ENCODE measurements at places on chromosomes 1 and 21.

DNA sequence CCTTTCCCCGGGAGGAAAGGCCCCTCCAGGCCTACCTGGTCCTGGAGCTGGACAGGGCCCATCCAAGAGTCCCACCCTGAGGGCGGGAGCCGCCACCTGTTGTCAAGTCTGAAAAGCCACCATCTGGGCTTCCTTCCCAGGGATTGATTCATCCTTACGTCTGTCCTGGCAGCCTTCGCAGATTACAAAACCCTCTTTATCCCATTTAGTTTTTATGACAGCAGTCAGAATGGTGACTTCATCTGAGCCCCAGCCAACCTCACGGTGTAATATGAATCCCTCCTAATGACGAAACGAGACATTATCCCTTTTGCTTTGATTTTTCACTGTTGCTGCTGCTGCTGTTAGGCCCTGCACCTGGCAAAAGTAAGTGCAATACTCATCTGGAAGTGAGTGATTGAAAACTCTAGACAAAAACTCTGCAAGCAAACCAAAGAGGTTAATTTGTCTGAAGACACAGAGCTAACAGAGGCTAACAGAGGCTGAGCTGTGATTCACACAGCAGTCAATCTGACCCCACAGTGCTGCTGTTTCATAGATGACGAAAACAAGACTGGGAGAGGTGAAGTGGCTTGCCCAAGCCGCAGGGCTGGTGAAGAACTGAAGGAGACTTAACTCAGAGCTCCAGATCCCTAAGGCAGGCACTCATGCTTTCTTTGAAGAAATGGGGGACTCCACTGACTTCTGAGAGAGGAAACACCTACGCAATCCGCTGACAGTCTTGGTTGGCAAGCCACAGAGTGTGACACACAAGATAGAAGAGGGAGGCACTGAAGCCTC is 30.0 kb upstream of the S100A7 start:
- no peak for DNase-seq

- no peak for DNase-seq
Observed at GRCh38 chr21:38544661-38545060, 46.4 kb upstream of the ERG start.

GRCh38 chr21:41222247-41223068 is 54.5 kb downstream of the BACE2 start:
- DNase-seq, result no peak

DNA sequence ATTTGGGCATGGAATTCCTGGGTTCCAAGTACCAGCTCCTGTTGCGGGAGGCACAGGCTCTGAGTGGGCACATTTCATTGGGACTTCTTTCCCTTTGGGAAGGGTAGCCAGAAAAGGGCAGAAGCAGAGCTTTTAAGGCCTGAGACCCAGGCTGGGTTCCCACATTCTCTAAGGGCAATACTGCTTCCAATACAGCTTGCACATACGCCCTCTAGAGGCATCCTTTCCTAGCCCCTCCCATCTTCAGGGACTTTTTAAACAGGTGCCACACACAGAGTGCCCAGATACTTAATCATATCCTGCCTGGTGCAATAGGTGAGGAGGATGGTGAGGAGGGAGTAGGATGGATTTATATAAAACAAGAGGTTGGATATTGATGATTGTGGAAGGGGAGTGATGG is 5.7 kb downstream of the GPR88 start:
- no peak for DNase-seq

DNA sequence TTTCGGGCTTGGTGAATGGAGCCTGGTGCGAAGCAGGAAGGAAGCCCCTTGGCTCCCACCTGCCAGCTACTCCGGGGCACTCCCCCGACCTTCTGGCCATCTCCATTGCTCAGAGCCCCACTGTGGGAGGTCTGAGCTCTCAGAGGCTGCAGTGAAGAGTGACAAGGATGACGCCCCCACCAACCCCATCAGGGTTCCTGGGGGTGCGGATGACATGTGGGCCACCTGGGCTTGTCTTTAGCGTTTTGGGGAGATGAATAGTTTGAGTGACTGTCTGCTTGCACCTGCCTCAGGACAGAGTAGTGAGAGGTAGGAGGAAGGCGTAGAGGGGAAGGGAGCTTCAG is 43.2 kb upstream of the LBR start:
- DNase-seq, result no peak

DNA sequence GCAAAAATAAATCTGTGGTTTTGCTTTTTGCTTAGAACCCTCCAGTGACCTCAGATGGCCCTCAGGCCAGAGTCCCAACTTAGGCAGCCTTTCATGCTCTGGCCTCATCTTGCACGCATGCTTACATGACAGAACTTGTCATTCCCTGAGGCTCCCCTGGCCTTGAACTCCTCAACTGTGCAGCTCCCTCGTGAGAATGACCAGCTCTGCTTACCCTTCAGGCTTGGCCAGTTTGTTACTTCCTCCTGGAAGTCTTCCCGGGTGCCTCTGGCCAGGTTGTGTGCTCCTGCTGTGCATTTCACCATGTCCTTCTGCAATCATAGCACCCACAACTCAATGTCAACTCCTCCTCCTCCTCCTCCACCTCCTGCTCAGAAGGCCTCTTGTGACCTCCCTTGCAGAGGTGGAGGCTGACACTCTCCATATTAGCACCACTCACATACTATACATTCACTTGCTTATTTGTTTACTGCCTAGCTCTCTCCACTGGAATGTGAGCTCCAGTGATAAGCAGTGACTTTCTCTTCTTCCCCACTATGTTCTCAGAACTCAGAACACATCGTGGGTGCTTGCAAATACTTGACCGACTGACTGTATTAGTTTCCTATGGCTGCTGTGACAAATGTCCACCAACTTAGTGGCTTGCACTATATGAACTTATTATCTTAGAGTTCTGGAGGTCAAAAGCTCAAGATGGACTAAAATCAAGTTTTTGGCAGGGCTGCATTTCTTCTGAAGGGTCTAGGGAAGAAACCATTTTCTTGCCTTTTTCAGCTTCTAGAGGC is 41.9 kb downstream of the RCSD1 start:
- DNase-seq, result no peak

DNA sequence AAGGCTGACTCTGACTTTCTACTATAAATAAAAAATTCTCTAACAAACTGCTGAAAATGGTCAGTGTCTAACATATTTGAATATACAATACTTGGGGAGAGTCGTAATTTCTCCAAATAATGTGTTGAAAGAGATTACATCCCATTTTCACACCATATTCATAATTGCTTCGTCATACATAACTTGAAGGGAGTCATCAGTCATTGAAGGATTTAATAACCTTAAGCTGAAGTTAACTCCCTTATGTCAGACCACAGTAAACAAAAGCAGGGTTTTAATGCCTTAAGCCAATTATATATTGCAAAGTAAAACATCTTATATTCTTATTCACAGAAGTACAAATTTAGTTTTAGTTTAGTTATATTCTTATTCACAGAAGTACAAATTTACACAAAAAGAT is 129.9 kb downstream of the RERE start:
- no peak for DNase-seq

- DNase-seq, result no peak
Observed at GRCh38 chr1:11654137-11654938, at the start of the genes FBXO2 and FBXO44. Gene FBXO2 (minus strand): TSS chr1:11654429. CDS start chr1:11654340, 89 bp downstream. Gene FBXO44 (plus strand): TSS chr1:11654877. CDS start chr1:11655836, 959 bp downstream.

DNA sequence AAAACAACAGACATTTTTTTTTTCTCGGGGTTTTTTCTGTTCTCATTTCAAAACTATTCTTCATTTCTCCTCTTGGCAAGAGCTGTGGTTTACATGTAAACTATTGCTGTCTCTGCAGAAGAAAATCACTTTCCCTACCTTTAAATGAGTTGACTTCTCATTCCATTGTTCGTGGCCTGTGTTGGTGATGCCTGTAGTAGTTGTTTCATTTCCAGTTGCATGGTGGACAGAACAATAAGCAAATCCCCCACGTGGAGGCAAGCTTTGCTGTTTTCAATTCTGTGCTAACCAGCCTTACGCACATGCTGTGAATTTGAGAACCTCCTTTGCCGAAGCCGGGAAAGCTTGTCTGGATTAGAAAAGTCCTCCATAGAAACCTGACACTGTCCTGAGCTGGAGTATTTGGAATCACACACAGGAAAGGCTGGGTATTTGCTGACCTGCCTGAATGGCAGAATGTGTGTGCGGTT is 26.2 kb upstream of the MAP3K7CL start:
- DNase-seq, result no peak

DNA sequence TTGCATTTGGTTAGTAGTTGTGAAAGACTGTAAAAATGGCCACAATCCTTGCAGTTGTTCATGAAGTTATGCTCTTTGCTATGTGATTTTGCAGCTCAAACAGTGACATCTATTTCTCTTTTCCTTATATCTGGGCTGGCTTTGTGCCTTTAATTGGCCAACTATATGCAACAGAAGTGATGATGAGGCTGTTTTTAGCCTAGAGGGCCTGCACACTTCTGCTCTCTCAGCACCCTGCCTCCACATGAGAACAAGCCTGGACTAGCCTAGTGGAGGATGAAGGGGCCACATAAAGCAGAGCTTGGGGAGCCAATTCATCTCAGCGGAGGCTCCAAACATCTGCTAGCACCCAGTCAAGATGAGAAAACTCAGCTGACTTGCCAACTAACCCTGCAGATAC is 339.8 kb downstream of the OMA1 start:
- DNase-seq, result no peak

DNA sequence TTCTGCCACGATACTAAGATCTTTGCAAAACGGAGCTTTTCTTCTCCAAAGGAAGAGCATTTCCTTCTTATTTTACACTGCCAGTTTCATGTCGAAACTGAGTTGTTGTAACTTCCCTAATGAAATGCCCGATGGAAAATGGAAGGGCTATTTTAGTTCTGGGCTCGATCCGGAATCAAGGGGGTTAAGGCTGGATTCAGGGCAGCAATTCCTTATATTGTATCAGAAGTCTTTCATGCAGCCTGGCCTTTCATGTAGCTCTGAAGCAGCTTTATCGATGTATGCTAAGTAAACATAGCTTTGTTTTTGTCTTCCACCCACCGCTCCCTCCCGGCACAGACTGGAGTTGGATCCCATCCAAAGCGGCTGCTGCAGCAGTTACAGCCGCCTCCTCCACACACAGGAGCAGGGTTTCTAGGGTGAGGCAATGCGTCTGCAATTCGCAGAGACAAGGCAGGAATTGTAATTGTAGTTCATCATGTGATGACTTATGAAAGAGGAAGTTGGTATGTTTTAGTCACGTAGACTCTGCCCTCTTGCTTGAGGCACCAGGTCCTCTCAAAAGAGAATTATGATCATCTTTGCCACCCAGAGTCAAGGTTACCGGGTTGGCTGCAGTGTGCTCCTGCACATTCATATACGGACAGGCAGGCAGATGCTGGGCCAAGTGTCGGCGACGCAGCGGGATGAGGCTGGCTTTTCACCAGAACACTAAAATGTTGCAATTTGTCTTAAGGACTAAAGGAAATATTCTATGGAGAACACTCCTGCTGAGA is 2.6 kb upstream of the IRF2BP2 start:
- peak; percentile 96 for DNase-seq

GRCh38 chr21:36698385-36698980 is 432 bp upstream of the SIM2 start:
- no peak for DNase-seq

GRCh38 chr1:224168859-224169380 is 14.1 kb upstream of the DEGS1 start:
- no peak for DNase-seq

- no peak for DNase-seq
Observed at GRCh38 chr21:44701023-44701400, 4.0 kb downstream of the KRTAP10-12 start.

GRCh38 chr1:181936768-181937581 is 124.5 kb downstream of the ZNF648 start:
- peak; percentile 84 for DNase-seq

GRCh38 chr1:227899141-227899819 is 48.5 kb downstream of the WNT9A start:
- DNase-seq, result no peak

GRCh38 chr1:153271711-153272110 is 12.2 kb downstream of the LORICRIN start:
- no peak for DNase-seq

DNA sequence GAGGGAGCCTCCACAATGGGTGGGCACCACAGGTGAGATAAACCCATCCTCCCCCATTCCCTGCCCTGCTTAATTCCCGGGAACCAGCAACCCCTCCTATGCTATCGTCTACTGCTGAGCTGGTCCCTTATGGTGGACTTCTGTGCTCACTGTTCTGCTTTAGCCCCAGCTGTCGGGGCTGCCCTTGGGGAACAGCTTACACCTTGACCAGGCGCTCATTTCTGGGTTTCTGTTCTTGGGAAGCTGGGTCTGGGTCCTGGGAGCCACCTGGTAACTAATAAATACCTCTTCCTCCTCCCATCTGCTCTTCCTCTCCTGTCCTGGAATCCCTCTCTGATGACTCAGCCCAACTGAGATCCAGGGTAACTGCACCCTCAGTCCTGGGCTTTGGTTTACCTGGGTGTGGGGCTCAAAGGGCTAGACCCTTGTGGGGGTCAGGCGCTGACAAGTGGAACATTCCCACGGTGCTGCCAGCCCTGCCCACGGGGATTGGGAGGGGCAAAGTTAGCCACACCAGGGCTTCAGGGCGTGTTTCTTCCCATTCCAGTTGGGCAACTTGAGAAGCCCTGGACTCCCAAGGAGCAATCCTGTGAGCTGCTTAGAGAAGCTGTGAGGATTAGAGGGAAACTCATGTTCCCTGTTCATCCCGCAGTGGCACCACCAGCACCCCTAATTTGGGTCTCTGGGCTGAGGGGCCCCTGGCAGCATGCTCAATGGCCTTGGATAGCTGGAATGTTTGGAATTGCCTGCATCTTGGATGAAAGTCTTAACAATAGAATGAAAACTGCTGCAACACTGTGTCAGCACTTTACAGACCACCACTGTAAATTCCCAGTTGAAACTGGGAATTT is 1.6 kb downstream of the PCAT6 start:
- DNase-seq, result no peak

DNA sequence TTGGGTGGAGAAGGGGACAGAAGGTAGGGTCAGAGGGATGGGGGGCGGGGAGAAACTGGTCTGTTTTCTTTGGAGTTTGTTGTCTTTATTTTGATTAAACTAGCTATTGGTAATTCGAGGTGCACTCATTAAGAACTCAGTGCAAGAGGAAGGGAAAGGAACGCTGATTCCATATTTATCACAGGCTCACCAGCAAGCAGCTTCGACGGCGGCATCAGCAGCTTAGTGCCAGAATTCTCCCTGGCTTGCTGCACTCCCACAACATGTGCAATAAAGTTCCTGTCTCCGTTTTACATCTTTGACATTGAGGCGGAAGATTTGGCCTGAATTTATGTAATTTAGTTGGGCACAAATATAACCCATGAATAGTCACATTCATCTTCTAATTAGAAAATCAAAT is 57.6 kb downstream of the PEX14 start:
- DNase-seq, result no peak

GRCh38 chr21:42583477-42584295 is 69.7 kb upstream of the PDE9A start:
- no peak for DNase-seq

DNA sequence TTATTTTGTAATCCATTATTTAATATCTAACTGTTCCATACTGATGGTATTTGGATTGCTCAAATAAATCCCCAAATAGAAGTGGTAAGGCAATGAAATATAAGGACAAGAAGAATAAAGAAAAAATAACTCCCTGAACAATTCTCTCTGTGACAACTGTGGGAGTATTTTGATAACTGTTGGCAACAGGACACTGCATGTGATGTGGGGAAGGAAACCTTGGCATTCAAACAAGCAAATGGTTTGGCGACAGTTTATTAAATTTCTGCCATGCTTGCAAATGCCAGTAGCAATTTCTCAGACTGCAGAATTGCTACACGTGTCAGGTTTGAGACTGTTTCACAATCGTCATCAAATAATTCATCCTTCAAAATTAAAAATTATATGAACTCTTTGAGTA is 8.6 kb upstream of the MRPL39 start:
- no peak for DNase-seq

Measured in NCI-H1417 treated with DMSO at 0.1 percent for 48 hours (cell line).